ENCODE measurements at places on chromosomes 5 and 9. TPM values are rescaled to one million over a fixed set of nuclear protein-coding genes. Genes with fewer than 3 reads are reported as not detected.

Gene FNBP1
- total RNA-seq = 41.9 TPM

Gene PCDHB12
- total RNA-seq = 0.46 TPM

Gene SLC25A2
- 0.26 TPM for total RNA-seq

Gene BRD3
- total RNA-seq = 11.8 TPM

Gene CD14
- total RNA-seq = 4.8 TPM

Gene IFNE
- total RNA-seq = 10.4 TPM

Gene SPATA31C1
- total RNA-seq = not detected

Gene LOX
- 1,031 TPM for total RNA-seq

Gene GPRIN1
- 2.9 TPM for total RNA-seq

Gene MYOZ3
- total RNA-seq = 2.3 TPM

Gene PCDHGC5
- 7.3 TPM for total RNA-seq

Gene IER5L
- 58.8 TPM for total RNA-seq

Gene C9orf153
- total RNA-seq = 0.98 TPM

Gene OTP
- total RNA-seq = not detected

Gene GGTA1
- 0.10 TPM for total RNA-seq

Gene TPPP
- total RNA-seq = 0.43 TPM

Gene PGM5
- total RNA-seq = 33.3 TPM

Gene ST8SIA4
- 0.30 TPM for total RNA-seq

Gene OLFML2A
- total RNA-seq = 1.3 TPM

Gene RLN2
- not detected for total RNA-seq
